Vagina (tissue), 2 donors: ENCODE measurements at places on chromosomes 7 and 10. TPM values are rescaled to one million over a fixed set of nuclear protein-coding genes. Genes with fewer than 3 reads are reported as not detected.
A peak's percentile ranks its signal among the peaks of the same experiment; 100 is the strongest.

DNA sequence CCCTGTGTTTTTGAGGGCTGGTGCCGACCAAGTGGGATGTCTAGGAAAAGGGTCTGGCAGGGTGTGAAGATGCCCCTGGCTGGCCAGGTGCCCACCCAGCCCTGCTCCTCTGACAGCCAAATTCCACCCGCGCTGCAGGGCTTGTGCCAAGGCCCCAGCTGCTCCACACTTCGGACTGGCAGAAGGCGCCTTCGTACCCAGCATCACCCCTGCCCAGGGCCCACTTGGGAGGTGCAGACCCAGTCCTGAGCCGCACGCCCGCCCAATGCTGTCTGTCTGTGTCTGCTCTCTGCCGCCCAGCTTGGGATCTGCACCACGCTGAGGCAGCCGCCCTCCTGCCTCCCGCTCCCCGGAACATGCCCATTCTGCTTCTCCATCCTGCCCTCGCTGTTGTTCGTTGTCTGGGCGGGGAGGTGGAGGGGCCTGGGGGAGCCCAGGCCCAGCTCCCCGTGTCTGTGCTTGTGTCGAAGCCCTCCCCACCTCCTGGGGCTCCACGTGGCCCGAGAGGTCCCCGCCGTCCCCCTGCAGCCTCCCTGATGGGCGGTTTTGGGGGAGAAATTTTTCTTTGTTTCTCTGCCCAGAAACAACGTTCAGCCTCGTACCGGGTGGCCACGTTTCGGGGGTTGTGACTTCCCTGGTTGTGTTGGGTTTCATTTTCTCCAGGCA, 36.9 kb upstream of the PPIF start:
- no peak overlapping the region for H3K4me3 ChIP-seq
- no peak overlapping the region for H3K27ac ChIP-seq
- H3K27me3 ChIP-seq = no peaks in the 10 kb centered on the region
- no peak for DNase-seq

- H3K27ac ChIP-seq = no peak overlapping the region
- H3K4me1 ChIP-seq = no peaks in the 10 kb centered on the region
- H3K27me3 ChIP-seq = no peaks in the 10 kb centered on the region
- DNase-seq = no peak
- no peak overlapping the region for H3K4me3 ChIP-seq
- H3K36me3 ChIP-seq = no peaks in the 10 kb centered on the region
These were observed 506.4 kb downstream of the KCNMA1 start for GRCh38 chr10:77131214-77131613.

- H3K27me3 ChIP-seq = no peaks in the 10 kb centered on the region
- H3K4me3 ChIP-seq = no peak overlapping the region
- H3K27ac ChIP-seq = no peak overlapping the region
- H3K4me1 ChIP-seq = no peaks in the 10 kb centered on the region
- no peak for DNase-seq
These were observed 25.2 kb upstream of the IMMP2L start for GRCh38 chr7:111587410-111588064.

DNA sequence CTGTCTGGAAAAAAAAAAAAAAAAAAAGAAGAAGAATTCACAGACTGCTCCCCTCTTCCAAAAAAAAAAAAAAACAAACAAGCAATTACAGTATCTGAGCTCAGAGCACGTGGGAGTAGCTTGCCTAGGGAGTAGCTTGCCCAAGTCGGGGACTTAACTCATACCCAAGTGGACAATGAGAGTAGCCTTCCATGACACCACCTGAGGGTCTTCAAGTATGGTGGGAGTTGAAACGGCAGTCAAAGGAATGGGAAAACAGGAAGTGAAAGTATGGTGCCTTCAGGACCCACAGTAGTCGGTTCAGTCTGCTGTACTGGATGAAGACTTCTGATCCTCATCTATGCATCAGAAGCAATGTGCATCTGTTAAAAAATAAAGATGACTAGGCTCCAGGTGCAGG, 10.6 kb downstream of the VOPP1 start:
- no peak overlapping the region for H3K27ac ChIP-seq
- H3K27me3 ChIP-seq = no peaks in the 10 kb centered on the region
- peaks cover 11% of the 10 kb centered on the region for H3K4me1 ChIP-seq
- DNase-seq = no peak

DNA sequence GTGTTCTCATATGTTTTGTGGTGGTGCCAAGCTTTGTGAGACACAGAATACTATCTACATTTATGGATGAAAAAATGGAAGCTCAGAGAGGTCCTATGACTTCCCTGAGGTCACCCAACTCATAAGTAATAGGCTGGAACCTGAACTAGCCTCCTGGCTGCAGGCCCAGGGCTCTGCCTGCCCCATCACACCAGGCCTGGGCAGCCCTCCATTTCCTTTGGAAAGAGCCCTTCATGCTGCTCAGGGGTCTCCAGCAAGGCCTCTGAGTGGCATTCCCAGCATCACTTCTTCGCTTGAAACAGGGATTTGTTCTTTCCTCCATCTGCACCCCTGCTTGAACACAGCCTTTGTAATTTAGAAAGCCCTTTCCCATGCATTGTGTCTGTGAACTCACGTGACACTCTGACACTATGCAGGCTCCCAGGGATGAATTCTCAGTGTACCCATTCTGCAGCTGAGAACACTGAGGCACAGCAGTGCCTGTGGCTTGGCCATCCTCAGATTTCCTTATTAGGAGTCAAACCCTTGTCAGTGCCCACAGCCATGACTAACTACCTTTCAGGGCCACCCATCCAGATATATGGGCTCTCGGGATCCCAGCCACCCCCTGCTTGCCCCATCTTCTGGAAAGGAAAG, 127.8 kb upstream of the PPIF start:
- H3K36me3 ChIP-seq = peaks cover 28% of the 10 kb centered on the region
- no peaks in the 10 kb centered on the region for H3K27me3 ChIP-seq
- peaks cover 58% of the 10 kb centered on the region for H3K4me1 ChIP-seq
- no peak for DNase-seq
- H3K4me3 ChIP-seq = no peak overlapping the region

DNA sequence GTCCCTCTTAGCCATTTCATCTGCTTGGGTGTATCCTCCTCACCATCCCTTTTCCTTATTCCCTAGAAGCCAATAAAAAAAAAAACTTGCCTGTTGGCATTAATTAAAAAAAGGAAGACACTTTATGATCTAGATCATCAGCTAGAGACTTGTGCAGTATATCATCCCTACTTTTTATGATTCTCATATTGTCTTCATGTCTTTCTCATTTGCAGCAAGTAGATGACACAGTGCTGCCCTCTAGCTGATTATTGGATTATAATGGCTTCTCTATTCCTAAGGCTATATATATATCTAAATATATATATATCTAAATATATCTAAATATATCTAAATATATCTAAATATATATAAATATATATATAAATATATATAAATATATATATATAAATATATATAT, 272.4 kb upstream of the LRGUK start:
- H3K27ac ChIP-seq = no peak overlapping the region
- no peaks in the 10 kb centered on the region for H3K27me3 ChIP-seq
- DNase-seq = no peak
- no peaks in the 10 kb centered on the region for H3K36me3 ChIP-seq
- no peak overlapping the region for H3K4me3 ChIP-seq

- no peaks in the 10 kb centered on the region for H3K27me3 ChIP-seq
- no peak overlapping the region for H3K4me3 ChIP-seq
- H3K27ac ChIP-seq = no peak overlapping the region
- H3K4me1 ChIP-seq = peaks cover 15% of the 10 kb centered on the region
- no peak for DNase-seq
These were observed 40.6 kb downstream of the LDB3 start for GRCh38 chr10:86708783-86709380.

DNA sequence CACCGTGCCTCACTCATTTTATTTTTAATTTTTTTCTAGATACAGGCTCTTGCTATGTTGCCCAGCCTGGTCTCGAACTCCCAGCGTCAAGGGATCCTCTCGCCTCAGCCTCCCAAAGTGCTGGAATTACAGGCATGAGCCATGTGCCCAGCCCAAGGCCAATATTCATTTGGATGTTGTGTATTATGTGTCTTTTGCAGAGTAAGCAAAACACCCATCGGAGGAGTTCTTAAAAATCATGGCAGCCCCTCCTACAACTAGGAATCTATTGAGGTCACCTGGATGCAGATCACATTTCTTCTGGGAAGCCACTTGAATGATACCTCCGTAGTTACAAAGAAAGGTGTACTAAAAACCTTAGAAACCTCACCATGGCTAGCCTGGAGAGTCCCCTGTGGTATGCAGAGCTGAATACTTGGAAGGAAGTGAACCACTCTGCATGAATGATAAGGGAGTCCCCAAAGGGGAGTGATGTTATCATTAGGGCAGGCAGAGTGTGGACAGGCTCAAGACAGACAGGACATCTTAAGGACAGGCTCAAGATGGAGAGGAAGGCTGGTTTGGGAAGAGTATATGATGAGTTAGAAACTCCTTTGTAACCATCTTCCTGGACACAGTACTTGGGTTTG, 185.7 kb downstream of the TAX1BP1 start:
- peaks cover 20% of the 10 kb centered on the region for H3K4me1 ChIP-seq
- H3K27ac ChIP-seq = no peak overlapping the region
- DNase-seq = no peak
- no peaks in the 10 kb centered on the region for H3K27me3 ChIP-seq

DNA sequence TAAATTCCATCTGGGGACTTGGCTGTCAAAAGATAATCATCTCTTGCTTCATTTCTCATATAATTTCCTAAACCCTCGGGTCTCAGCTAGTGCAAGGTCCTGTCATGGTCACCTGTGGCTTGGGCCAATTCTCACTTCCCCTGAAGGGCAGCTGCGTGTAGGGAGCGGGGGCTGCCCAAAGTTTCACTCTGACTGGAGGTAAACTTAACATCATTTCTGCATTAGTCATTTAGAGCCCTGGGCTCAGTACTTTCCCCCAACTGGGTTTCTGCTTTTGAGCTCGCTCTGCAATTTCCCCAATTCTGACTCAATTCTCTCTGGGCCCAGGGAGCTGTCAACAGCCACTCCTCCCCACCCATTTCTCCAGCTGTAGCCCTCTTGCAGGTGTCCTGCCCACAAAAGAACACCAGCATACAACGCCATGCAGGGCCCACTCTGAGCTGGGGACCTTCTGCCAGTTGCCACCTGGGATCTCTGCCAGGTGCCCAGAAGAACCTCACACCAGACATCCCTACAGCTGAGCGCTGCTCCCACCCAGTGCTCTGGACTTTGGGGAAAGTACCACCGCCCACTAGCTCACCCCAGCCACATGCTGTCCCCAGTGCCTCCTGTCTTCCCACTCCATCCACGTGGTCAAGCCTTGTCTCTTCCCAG, 37.9 kb downstream of the VOPP1 start:
- H3K36me3 ChIP-seq = no peaks in the 10 kb centered on the region
- no peaks in the 10 kb centered on the region for H3K27me3 ChIP-seq
- H3K27ac ChIP-seq = no peak overlapping the region
- H3K4me3 ChIP-seq = no peak overlapping the region

SPDYE16 gene
- not detected for total RNA-seq

DNA sequence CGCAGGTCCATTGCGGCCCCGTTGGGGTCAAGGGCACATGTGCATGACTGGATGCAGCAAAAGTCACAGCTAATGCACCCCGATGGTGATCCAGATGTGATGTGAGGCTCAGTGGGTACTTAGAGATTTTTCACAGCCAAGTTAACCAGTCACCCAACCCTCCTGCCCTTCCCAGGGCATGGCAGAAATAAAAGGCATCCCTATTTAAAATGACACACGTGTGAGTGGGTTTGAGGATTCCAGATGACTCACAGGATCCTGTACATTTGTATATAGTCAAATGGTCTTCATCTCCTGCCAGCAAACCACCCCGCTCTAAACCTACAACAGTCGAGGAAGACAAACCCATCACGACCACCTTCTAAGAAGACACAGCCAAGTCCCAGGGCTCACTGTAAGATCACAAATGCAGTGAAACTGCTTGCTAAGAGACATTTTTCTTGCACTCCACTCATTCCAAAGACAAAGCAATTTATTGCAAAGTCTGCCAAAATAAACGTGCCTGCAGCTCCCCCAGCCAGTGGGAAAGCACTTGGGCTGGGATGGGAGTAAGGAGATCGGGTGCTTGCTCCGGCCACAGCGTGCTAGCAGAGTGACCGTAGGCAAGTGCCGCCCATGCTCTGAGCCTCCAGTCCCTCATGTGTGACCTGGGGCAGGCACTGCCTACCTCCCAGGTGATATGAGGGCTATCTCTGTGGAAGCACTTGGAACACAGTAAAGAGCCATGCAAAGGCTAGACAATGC, 86.6 kb upstream of the MACROH2A2 start:
- H3K27ac ChIP-seq = no peak overlapping the region

GRCh38 chr10:123021517-123021916, 12.7 kb downstream of the ACADSB start:
- H3K36me3 ChIP-seq = no peaks in the 10 kb centered on the region
- no peaks in the 10 kb centered on the region for H3K27me3 ChIP-seq
- no peak overlapping the region for H3K27ac ChIP-seq
- no peak for DNase-seq
- no peak overlapping the region for H3K4me3 ChIP-seq

LIPJ gene
- total RNA-seq = not detected

CYP2C8 gene
- not detected for total RNA-seq

UPK3B gene
- total RNA-seq = 2.7 TPM

LRRC18 gene
- total RNA-seq = not detected

LIPN gene
- not detected for total RNA-seq

USP6NL gene
- total RNA-seq = 23.3 TPM

NUTM2A gene
- total RNA-seq = 0.98 TPM

TFR2 gene
- total RNA-seq = 0.25 TPM

IFIT2 gene
- 2.9 TPM for total RNA-seq

SNCG gene
- total RNA-seq = 36.6 TPM

UNC5B gene
- total RNA-seq = 24.3 TPM

DNA sequence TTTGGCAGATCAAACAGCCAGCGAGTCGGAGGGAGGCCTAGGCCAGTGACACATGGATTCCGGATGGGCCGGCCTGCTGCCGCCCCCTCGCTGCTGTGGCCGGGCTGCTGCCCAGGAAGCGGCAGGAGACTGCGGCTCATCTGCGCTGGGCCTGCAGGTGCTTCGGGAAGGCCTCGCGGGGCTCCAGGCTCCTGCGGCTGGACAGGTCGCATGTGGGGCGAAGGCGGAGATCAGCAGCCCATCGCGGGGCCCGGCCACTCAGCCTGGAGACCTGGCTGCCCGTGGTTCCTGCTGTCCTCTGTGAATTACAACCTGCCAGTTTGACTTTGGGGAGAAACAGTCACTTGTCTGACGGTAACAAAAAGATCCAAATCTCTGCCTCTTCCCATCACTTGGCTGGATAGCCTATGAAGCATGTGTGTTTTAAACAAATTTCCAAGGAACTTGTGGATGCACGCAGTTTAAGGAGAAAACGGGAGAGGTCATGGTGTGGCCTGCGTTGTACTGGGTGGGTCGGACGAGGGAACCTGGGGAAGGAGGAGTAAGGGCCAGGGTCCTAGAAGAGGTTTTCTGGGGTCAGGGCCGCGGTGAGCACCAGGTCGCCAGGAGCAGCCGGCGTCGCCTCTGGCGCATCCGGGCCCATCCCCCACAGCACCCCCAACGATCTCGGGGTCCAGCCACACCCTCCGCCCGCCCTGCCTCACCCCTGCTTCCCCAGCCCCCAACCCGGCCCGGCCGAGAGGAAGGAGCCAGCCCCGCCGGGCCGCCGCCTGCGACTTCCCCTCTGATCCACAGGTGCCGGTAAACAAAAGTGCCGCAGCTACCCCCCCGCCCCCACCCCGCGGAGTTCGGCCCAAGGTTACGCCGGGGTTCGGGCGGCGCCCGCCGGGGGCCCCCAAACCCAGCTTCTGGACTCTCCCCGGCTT, 1.6 kb downstream of the SPOCK2 start:
- H3K4me3 ChIP-seq = peak overlapping the region; percentile 47
- H3K4me1 ChIP-seq = peaks cover 20% of the 10 kb centered on the region
- no peak for DNase-seq
- H3K36me3 ChIP-seq = no peaks in the 10 kb centered on the region
- H3K27ac ChIP-seq = peak overlapping the region; percentile 63
- peaks cover 13% of the 10 kb centered on the region for H3K27me3 ChIP-seq

CYP26C1 gene
- not detected for total RNA-seq
